Fibroblast of gingiva (primary cell): ENCODE measurements at places on chromosomes 5 and 9.
A peak's percentile ranks its signal among the peaks of the same experiment; 100 is the strongest.

- DNase-seq: peak; percentile 99
Measured at GRCh38 chr9:96139592-96140295, 162.2 kb downstream of the HSD17B3 start.

GRCh38 chr5:16914108-16914435, 22.0 kb downstream of the MYO10 start:
- no peak for DNase-seq

DNA sequence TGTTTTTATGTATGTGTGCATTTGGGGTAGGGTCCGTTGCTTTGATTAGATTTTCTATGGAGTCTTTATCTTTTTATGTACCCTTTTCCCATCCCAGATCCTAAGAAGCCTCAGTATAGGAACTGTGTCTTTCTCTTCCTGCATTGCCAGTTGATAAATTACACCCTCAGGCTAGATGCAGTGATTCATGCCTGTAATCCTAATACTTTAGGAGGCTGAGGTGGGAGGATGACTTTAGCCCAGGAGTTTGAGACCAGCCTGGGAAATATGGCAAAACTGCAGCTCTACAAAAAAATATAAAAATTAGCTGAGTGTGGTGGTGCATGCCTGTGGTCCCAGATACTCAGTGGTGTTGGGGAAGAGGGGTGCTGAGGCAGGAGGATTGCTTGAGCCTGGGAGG, 40.2 kb downstream of the NLN start:
- no peak for DNase-seq

DNA sequence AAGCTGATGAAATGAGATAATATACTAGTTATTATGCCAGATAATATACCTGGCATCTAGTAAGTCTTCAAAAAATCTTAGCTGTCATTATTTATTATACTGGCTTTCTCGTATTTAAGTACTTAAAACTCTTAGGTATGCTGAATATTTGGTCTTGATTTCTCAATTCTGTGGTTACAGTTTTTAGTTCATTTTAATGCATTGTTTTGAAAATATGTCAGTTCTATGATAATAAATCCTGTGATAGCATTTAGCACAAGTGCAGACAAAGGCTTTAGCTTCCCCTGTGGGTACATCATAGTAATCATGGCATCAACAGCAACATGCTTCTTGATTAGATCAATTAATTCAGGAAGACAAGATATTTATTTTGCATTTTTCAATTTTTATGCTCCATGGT, 133.0 kb downstream of the SMC2 start:
- no peak for DNase-seq
